BJ (cell line): ENCODE measurements at places on chromosomes 7 and 10.

DNA sequence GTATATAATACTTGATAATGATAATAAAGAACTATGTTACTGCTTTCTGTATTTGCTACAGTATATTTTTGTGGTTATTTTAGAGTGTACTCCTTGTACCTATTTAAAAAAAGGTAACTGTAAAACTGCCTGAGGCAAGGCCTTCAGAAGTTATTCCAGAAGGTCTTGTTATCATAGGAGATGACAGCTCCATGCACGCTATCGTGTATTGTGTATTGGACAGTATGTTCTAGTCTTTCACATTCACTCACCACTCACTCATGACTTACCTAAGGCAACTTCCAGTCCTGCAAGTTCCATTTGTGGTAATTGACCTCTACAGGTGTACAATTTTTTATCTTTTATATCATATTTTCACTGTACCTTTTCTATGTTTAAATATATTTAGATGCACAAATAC, 100.7 kb downstream of the ARL4A start:
- no peak for DNase-seq

GRCh38 chr7:128883622-128884448, 21.2 kb downstream of the ATP6V1F start:
- DNase-seq, result no peak

DNA sequence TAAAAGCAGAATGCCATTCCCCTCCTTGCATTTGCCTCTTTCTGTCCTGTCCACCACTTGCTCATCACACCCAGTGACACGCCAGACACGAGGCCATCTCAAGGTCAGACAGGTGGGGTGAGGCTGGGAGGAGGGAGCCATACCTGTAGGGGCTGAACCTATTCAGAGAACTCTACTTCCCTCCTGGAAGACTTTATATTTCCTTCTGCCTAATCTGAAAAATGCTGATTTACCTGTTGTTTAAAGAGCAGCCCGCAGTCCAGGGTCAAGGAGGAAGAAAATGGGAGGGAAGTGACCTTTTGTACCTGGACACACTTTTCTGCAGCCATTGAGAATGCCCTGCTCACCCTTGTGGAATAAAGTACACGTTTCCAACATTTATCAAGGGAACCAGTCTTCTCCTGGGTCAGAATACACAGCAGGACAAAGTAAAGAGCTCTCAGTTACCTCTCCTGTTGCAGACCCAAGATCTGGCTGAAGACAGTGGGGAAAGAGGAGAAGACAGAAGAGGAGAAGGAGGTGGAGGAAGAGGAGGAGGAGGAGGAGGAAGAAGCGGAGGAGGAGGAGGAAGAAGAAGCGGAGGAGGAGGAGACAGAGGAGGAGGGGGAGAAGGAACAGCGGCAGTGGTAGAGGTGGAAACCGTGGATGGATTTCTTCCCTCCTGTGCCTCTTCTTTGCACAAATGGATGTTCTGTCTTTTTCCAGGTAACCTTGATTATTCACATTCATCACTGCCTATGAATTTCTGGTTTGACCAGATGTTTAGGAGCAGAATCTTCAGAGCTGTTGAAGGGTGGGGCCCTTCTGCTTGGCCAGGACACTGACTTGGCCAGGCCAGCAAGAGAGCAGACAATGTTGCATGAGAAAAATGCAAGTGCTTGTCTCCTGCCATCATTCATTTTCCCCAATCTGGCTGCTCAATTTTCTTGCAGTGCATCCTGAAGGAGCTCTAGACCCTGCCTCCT, 1.2 kb upstream of the BLNK start:
- no peak for DNase-seq

- DNase-seq, result no peak
Observed at GRCh38 chr10:115628616-115629015, 535.5 kb downstream of the ATRNL1 start.

DNA sequence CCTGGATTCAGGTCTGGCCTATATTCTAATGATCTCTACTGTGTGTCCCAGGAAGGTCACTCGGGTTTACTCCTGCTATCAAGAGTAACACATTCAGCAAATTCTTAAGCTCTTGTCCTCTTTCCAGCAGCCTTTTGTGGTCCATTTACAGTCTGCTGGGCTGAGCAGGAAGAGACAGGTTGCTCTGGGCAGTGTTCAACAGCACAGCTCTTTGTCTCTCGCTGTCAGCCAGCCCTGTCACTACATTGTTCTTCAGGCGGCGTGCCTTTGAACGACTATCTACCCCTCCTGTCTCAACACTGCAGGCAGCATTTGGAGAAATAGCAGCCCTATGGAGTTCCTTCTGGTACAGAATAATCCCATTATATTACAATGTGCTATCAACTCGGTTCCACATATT, 192.2 kb upstream of the TBX20 start:
- DNase-seq, result no peak
